ENCODE measurements at places on chromosomes 3 and 15. TPM values are rescaled to one million over a fixed set of nuclear protein-coding genes. Genes with fewer than 3 reads are reported as not detected.
A peak's percentile ranks its signal among the peaks of the same experiment; 100 is the strongest.

GRCh38 chr15:25180606-25181292 is 226.0 kb downstream of the SNRPN start:
- no peak for DNase-seq

SERPINI1 gene
- 127 TPM for total RNA-seq

- no peak for DNase-seq
Observed at GRCh38 chr3:121126707-121127035, 218.7 kb downstream of the STXBP5L start.

DNA sequence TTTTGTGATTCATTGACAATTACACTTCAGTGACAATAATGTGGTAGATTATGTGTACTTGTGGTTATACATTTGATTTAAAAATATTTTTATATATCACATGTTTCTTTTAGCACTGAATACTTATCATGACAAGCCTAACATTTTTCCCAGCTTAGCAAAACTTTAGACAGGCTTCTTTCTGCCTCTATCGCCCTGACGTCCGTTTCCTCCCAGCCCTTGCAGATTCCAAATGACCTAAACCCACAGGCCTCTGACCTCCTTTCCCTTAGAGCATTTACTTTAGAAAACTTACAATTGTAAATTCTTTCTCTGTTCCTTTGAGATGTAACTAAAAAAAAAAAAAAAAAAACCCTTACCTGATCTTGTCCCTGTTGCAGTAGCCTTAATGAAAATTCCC is 326.1 kb downstream of the UNC13C start:
- DNase-seq = no peak

- no peak for DNase-seq
Observed at GRCh38 chr3:87855616-87856015, 203.2 kb downstream of the CGGBP1 start.

GRCh38 chr3:66800941-66801545 is 197.1 kb upstream of the KBTBD8 start:
- DNase-seq = no peak

DNA sequence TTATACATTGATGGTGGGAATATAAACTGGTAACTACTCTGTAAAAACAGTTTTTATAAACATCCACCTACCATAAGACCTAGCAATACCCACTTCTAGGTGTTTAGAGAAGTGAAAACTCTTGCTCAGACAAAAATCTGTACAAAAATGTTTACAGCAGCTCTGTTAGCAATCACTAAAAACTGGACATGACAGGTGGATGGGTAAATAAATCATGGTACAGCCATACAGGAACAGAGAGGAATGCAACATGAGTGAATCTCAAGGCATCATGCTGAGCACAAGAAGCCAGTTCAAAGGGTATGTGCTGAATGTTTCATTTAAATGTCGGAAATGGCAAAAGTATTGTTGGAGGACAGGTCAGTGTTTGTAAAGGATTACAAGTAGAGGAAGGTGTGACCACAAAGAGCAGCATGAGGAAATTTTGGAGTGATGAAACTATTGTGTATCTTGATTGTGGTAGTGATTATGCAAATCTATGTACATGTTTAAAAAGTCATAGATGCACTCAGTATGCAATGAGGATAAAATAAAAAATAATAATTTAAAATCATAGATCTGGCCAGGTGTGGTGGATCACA is 2.8 kb upstream of the RNU5A-1 start:
- no peak for DNase-seq

DNA sequence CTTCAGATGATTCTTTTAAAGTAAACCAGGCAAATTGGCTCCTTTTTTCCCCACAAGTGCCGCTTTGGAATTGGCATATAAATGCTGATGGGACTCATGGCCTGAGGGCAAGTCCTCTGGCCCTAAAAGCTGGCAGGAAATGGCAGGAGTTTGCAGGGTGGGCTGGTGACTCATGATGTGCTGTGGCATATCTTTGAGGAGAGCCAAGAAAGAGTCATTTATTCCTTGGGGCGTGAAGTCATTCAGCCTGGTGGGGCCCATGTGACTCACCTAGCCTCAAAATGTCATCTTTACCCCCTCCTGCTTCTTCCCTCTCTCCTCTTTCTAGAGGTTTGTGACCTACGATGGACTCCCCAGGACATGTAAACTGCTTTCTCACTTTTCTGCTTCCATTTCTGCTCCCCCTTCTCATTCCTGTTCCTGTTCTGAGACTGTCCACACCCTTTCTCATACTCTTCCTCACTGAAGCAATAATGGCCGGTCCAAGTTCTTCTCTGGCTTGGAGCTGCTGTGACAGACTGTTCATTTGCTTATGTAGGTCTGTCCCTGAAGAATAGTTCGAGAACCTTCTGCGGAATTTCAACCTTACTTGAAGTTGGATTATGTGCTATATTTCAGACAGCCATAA is 326.1 kb downstream of the SATB1 start:
- no peak for DNase-seq

MNS1 gene
- total RNA-seq = 4.5 TPM

TRPM1 gene
- 0.10 TPM for total RNA-seq

DNA sequence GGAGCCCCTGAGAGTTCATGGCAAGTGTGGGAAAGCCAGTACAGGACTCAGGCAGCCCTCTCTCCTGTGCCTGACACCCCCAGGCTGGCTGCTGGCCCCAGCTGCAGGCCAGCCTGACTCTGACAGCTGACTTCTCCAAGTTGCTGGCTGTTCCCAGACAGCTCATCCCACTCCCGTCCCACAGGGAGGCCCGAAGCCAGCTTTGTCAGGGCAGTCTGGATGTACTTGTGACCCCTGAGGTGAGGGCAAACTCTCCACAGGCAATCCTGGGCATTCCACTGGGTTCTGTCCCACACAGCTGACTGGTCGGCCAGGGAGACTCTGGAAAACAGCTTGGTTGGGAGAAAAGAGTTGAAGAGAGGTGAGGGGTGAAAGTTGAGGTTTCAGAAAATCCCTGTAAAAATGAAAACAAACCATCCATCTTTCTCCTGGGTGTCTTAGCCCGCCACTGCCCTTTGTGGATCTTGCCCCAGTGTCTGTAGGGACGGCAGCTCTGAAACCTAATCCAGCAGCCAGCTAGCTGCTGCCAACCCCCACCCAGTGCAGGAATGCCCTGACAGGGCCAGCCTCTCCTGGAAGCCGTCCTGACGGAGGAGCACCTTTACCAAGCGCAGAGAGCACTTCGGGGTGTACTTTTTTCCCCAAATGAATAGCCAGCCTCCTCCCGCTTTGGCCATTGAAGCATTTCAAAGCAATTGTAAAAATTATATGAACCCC is 87.9 kb downstream of the DNAJB8 start:
- no peak for DNase-seq

CPLX3 gene
- 0.11 TPM for total RNA-seq

- DNase-seq = no peak
Observed at GRCh38 chr3:46593979-46594378, 18.3 kb upstream of the FAM240A start.

ZNF385D gene
- total RNA-seq = 32.1 TPM

- DNase-seq = peak; percentile 33
Observed at GRCh38 chr3:119579366-119580066, at the start of gene ADPRH. Gene ADPRH, plus strand, starts transcription at chr3:119579492. Its CDS starts 2,678 bp downstream, at chr3:119582170.

DNA sequence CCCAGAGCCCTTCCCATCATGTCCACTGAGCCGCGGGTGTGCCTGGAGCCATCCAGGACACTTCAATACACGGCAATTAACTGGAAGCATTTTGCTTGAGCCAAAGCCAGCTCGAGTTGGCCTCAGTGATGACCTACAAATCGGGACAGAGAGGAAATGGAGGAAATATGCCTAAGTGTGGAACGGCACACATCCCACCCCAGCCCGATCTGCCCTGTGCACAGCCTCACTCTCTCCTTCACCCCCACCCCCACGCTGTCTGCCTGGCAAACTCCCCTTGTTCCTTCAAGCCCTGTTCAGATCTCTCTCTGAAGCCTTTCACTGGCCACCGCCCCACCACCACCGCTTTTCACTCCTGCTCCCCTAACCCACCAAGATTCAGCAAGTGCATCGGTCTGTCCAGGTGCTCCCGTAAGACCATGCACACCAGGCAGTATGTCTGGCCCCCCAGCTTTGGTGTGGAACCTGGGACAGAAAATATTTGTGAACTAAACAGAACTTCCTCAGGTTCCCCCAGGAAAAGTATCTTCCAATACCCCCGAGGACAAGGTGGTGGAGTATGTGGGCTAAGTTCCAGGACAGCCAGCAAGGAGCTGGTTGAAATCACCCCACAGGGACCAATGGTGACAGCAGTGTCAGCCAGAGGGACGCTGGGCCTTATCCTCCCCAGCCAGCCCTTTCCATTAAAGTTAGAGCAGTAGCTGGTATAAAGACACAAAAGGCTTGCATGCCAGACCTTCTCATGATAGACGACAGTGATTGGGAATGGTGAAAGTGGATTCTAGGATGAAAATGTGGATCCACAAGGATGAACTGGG is 83.7 kb downstream of the VGLL4 start:
- DNase-seq = no peak

EPHB3 gene
- 9.3 TPM for total RNA-seq

SCG5 gene
- 115 TPM for total RNA-seq

NLGN1 gene
- total RNA-seq = 46.3 TPM

CTXN2 gene
- 2.0 TPM for total RNA-seq

DNA sequence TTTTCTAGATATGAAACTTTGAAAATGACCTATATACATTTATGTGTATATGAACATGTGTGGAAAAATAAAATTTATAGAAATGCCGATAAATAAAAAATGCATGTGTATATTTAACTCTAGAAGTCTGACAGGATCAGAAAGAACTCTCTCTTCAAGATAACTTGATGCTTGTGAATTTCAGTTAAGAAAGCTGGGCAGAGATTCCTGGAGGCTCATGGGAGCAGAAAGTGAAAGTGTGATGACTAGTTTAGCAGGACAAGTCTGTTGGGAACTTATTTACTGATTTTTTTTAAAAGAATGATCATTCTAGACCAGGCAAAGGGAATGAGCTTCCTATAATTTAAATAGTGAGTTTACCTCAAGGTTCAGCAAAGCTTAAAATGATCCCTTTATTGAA is 81.5 kb upstream of the KCNAB1 start:
- DNase-seq = no peak

DNA sequence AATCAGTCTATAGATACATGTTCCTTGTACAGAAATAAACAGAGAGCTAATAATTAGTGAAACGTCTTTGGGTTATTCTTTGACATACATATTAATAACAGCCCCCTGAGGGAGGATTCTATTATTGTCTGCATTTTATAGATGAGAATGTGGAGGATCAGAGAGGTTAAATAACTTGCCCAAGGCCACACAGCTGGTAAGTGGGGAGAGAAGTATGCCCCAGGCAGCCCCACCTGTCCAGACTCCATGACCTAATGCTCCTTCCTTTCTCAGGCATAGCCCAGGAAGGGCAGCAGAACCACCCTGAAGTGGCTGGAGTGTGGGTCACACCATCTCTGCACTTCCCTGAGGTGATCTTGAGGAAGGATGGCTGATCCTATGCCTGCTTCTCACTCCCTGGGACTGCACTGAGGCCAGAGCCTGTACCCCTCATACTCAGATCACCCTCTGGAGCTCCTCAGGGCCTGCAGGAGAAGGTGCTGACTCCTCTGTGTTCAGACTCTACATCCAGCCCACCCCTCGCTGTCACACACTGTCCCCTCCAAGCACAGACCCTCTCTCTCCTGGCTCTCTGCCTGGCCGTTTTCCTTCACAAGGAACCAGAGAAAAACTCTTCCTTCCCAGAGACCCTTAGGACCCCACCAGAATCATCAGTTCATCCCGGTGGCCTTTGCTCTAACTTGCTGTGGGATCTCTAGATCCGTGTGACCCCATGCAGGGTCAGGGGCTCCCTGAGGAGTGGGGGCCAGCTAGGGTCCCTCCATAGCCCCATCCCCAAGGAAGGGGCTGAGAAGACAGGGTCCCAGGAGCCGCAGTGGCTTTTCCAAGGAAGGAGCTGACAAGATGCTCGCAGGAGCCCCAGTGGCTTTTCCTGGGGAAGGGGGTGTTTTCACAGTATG is 4.4 kb upstream of the HHATL start:
- DNase-seq = no peak

- DNase-seq = no peak
Observed at GRCh38 chr3:119468041-119468440, 722 bp upstream of the POGLUT1 start.

All from spinal cord (tissue), 10 donors.